ENCODE measurements at places on chromosomes 1 and 21. TPM values are rescaled to one million over a fixed set of nuclear protein-coding genes. Genes with fewer than 3 reads are reported as not detected.

GRCh38 chr1:27548858-27549719 lies 54.9 kb downstream of the AHDC1 start:
- DNase-seq = no peak
- no peak overlapping the region for H3K27ac ChIP-seq
- H3K4me1 ChIP-seq = peaks cover 32% of the 10 kb centered on the region
- no peak overlapping the region for H3K4me3 ChIP-seq
- H3K36me3 ChIP-seq = peaks cover 37% of the 10 kb centered on the region

- H3K27me3 ChIP-seq = no peaks in the 10 kb centered on the region
- H3K27ac ChIP-seq = no peak overlapping the region
- H3K36me3 ChIP-seq = peaks cover 56% of the 10 kb centered on the region
- DNase-seq = no peak
- peaks cover under 1% of the 10 kb centered on the region for H3K4me1 ChIP-seq
Observed at GRCh38 chr1:6188466-6188865, 8.3 kb upstream of the CHD5 start.

Gene VN1R5
- total RNA-seq = not detected

DNA sequence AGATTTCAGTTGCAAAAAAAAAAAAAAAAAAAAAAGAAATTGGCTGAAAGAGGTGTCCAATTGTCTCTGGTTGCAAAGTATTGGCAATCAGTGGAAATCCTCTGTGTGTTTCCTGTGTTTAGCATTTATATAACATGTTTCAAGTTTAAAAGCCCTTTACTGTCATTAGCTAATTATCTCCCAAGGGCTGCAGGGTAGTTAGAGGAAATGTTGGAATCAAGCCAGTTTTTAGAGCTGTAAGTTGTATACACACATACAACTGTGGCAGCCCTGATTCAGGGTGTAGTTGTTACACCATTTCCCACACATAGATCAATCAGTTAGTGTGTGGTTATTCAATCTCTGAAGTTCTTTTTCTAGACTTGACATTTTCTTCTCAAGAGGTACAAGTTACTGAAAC lies 8.9 kb upstream of the ZNF326 start:
- H3K36me3 ChIP-seq = no peaks in the 10 kb centered on the region
- H3K4me1 ChIP-seq = peaks cover 6% of the 10 kb centered on the region
- H3K27me3 ChIP-seq = no peaks in the 10 kb centered on the region
- no peak for DNase-seq

GRCh38 chr1:159009704-159010361 lies at the start of gene IFI16:
Gene IFI16 (plus strand): TSS chr1:159009907. CDS start chr1:159014681, 4,774 bp downstream.
- peak within 1 kb of the TSS; percentile 8 for H3K4me3 ChIP-seq
- peak within 1 kb of the TSS; percentile 34 for H3K27ac ChIP-seq
- no peaks in the 10 kb centered on the region for H3K4me1 ChIP-seq
- no peaks in the 10 kb centered on the region for H3K36me3 ChIP-seq
- no peaks in the 10 kb centered on the region for H3K27me3 ChIP-seq

DNA sequence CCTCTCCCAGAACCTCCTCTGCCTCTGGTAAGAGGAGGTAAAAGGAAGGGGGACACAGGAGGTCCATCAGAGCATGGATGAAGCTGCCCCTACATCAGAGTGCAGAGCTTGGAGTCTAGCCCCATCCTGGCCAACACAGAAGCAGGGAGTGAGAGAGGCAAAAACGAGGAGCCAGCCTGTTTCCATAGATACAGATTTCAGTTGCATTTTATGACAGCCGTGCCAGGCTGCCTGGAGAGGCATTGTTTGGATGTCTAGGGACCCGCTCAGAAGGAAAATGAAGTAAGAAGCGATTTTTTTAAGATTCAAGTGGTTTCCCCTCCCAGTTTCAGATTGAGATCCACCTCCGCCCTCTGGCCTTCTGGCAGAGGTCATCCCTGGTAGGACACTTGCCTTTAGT lies 11.5 kb upstream of the GJA8 start:
- DNase-seq = no peak
- H3K27ac ChIP-seq = no peak overlapping the region
- H3K27me3 ChIP-seq = no peaks in the 10 kb centered on the region
- no peaks in the 10 kb centered on the region for H3K4me1 ChIP-seq
- no peak overlapping the region for H3K4me3 ChIP-seq
- no peaks in the 10 kb centered on the region for H3K36me3 ChIP-seq

- H3K4me3 ChIP-seq = no peak overlapping the region
- H3K27ac ChIP-seq = peak overlapping the region; percentile 32
- no peaks in the 10 kb centered on the region for H3K4me1 ChIP-seq
- H3K27me3 ChIP-seq = no peaks in the 10 kb centered on the region
- peak; percentile 82 for DNase-seq
- H3K36me3 ChIP-seq = no peaks in the 10 kb centered on the region
Observed at GRCh38 chr1:28313702-28314546, 14.9 kb upstream of the MED18 start.

Gene HES3
- total RNA-seq = not detected

DNA sequence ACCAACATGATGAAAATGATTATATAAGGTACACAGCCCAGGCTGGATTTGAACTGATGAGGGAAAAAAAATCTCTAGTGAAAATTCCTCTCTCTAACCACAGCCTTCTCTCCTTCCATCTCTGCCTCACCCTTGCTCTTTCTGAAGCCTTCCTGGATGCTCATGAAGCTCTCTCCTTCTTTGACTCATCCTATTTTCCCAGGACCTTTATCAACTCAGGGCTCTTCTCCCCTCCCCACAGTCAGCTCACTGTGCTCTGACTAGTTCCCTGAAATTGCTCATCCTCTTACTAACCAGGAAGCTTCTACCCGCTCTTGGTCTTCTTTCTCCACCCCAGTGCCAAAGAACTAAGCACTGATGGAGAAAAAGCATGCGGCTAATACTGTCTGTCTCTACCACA lies 46.4 kb upstream of the ERG start:
- H3K4me1 ChIP-seq = no peaks in the 10 kb centered on the region
- no peak overlapping the region for H3K4me3 ChIP-seq
- H3K36me3 ChIP-seq = no peaks in the 10 kb centered on the region
- no peak for DNase-seq

DNA sequence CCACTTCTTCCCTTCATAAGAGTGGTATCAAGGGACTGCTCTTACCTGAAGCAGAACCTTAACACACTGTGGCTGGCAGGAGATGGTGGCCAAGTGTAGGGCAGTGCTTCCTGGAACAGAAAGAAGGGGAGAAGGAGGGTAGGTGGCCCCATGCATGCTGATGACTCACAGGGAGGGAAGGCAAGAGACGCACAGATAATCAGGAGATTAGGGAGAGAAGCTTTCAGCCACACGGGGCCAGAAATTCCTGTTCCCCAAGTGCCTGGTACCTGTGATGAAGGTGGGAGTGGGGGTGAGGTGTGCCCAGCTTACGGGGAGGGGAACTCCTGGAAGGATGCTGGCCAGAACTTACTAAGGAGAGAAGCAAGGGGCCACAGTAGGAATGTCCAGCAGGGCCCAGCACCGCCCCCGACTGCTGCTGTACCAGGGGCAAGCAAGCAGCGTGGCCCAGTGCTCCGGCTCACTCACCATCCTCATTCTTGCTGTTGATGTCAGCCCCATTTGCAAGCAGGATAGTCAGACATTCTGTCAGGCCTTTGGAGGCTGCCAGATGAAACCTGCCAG lies 7.7 kb downstream of the ANKRD35 start:
- no peak for DNase-seq
- no peaks in the 10 kb centered on the region for H3K4me1 ChIP-seq
- no peaks in the 10 kb centered on the region for H3K27me3 ChIP-seq
- no peak overlapping the region for H3K4me3 ChIP-seq
- no peak overlapping the region for H3K27ac ChIP-seq

Gene ANKRD35
- total RNA-seq = 2.0 TPM

Gene ILDR2
- 0.40 TPM for total RNA-seq

Gene PLA2G2F
- not detected for total RNA-seq

Gene MMEL1
- total RNA-seq = 0.98 TPM

DNA sequence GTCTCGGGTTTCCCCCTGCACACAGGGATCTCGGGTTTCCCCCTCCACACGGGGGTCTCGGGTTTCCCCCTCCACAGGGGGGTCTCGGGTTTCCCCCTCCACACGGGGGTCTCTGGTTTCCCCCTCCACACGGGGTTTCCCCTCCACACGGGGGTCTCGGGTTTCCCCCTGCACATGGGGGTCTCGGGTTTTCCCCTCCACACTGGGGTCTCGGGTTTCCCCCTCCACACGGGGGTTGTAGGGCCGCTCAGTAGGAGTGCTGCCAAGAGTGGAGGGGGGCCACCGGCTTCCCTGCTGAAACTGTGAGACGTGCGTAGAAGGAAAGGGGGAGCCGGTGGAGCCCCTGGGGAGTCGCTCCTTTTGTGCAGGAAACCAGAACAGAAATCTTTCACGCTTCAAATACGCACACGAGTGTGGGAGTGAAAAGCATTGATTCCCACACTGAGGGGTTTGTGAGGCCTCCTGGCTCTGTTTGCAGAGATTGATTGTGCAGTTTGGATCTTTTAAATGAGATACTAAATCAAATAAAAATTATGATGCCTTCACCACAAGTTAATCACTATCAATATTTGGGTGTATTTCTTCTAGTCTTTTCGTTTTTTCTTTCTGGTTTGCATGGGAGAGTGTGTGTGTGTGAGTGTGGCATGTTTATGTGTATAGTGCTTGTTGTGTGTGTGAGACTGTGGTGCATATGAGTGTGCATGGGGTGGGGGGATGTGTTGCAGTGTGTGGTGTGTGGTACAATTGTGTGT lies 54.3 kb upstream of the TRAPPC10 start:
- peaks cover 4% of the 10 kb centered on the region for H3K36me3 ChIP-seq
- H3K4me1 ChIP-seq = no peaks in the 10 kb centered on the region
- H3K27ac ChIP-seq = no peak overlapping the region
- no peaks in the 10 kb centered on the region for H3K27me3 ChIP-seq
- H3K4me3 ChIP-seq = no peak overlapping the region
- no peak for DNase-seq
